Neural progenitor cell (in vitro differentiated cells): ENCODE measurements at places on chromosomes 5 and 9.

GRCh38 chr9:14344941-14345353, 31.0 kb upstream of the NFIB start:
- peak; percentile 58 for DNase-seq

DNA sequence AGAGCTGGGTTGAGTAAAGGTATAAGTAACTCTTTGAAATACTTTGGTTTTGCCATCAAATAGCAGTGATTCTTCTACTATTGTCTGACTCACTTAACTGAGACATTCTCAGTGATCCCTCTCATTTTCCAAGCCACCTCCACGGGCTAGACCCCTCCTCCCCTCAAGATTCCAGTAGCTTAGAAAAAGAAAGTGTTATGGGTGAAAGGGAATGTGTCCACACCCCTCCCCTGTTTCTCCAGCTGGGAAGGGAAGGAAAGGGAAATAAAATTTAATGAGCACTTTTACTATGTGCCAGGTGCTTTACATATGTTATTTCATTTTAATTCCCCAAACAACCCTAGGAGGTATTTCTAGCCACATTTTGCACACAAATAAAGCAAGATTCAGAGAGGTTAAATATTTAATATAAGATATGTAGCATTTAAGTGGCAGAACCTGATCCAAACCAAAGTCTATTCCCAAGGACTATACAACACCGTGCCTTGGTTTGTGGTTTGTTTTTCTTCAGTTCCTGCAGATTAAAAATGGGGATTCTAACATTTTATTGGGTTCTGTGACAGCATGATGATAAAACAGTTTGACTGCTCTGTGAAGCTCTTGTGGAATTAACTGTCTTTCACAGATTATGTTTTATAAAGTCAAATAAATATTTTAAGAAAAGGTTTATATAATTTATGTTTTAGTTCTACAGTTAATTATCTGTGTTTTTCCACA, 135.9 kb downstream of the ZSWIM6 start:
- peak; percentile 24 for DNase-seq

DNA sequence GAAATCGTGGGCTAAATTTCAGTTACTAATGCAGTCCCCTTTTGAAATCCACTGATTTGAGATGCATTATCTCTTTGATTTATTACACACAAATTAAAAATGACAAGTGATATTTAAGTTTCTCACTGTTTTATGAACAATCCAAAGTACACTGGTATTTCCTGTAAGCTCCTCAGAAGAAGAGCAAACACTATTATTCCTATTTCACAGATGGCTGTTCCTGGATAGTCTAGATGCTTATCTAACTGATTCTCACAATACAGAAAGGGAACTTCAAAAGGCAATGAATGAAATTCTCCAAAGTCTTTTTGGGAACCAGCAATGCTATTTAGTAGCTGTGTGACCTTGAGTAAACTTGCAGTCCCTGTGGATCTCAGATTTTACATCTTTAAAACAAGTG, 404.7 kb upstream of the DAB2 start:
- DNase-seq = no peak

DNA sequence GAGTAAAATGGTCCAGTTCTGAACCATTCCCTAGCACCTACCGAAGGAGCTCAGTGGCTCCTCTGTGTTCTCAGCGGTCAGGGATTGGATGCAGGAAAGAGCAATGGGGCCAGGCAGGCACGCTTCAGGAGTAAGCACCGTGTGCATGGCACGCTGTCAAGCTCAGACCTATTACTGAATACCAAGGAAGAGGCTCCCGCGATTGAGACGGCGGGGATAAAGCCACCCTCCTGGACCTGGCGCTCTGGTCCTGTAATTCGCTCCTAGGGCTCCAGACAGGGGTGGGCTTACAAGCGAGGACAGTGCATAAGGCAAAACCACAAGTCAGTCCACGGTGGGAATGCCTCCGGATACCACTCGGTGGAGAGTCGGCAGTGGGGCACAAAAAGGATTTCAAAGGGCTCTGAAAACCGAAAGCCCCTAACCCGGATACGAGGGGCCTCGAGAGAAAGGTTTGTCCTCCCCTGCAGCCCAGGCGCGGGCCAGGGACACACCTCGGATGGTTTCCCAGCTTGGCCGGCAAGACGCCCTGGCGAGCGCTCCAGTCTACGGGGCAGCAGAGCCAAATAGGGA, 988 bp downstream of the OXCT1 start:
- DNase-seq = peak; percentile 56

DNA sequence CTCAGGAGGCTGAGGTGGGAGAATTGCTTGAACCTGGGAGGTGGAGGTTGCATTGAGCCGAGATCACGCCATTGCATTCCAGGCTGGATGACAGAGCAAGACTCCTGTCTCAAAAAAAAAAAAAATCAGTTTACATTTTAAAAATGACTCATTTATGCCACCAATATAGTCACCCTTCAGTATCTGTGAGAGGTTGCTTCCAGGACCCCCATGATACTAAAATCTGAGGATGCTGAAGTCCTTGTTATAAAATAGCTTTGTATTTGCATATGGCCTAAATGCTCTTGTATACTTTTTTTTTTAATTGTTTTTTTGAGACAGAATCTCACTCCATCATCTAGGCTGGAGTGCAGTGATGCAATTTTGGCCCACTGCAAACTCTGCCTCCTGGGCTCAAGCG, 5.8 kb downstream of the OCLN start:
- DNase-seq = no peak

DNA sequence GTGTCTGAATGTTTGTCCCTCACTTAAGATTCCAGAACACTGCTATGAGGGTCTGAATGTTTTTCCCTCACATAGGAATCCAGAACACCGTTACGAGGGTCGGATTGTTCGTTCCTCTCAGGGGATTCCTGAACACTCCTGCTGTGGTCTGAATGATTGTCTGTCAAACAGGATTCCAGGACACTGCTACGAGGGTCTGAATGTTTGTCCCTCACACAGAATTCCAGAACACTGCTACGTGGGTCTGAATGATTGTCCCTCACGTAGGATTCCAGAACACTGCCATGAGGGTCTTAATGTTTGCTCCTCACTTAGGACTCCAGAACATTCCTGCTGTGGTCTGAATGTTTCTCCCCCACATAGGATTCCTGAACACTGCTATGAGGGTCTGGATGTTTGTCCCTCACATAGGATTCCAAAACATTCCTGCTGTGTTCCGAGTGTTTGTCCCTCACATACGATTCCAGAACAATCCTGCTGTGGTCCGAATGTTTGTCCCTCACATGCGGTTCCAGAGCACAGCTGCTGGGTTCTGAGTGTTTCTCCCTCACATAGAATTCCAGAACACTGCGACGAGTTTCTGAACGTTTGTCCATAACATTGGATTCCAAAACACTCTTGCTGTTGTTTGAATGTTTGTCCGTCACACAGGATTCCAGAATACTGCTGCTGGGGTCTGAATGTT, 199.5 kb downstream of the FOXD4L6 start:
- DNase-seq = no peak

DNA sequence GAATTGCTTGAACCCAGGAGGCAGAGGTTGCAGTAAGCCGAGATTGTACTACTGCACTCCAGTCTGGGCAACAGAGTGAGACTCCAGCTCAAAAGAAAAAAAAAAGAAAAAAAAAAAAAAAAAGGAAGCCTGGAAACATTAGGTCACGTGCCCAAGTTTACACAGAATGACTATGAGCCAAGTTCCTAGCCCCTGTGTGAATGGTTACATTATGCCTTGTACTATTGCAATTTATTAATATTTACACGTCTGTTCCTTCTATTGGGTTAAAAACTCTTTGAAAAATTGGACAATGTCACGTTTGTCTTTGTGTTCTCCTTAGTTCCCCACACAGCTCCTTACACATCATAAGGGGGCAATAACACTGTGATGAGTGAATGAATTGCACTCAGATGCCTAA, 33.5 kb upstream of the SLC28A3 start:
- no peak for DNase-seq

DNA sequence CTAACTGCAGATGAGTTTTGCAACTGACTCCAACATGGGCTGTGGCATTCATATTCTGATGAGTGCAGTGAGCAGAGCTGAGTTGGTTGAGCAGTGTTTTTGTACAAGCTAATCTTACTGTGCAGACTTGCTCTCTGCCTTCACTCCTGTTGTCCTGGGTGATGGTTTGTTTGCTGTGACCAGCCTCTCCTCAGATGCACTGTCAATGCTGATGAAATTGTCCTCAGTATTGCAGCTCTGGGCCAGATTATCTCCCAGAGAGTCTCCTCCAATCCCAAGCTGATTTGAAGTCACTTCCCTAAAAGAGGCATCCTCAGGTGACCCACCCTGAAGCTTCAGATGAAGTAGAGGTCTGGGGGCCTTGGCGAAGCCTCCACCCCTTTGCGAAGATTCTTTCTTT, 581.8 kb downstream of the ACTL7B start:
- no peak for DNase-seq

- no peak for DNase-seq
Measured at GRCh38 chr9:129548571-129549135, 72.2 kb downstream of the C9orf50 start.

DNA sequence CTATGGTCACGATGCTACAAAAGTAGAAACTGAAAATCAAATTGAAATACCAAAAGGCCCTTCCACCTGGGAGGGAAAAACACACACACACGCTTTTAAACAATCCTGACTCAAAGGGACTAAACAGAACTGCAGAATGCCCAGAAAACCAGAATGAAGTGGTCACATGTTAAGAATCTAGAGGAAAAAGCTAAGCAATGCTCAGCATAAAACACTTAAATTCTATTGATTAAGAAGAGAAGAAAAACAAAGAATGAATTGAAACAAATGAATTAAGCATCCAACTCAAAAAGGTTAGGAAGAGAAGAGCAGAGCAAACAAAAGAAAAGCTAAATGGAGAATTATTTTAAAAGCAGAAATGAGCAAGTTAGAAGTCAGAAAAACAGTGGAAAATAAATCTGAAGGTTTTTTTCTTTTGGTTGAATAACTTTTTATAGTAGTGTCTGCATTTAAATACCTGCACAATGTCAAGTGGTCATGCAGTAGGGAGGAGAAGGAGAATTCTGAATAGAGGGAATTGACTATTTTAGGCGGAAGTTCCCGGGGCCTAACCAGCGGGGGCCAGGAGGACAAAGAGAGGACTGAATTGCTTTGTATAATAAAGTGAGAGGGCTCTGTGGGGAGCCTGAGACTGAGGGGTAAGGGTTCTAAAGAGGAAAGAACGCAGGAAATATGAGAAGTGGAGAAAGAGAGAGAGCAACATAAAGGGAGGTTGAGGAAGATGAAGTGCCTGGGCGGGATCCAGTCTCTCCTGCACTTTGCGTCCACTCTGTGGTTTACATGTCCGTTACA, 146.8 kb downstream of the ATPSCKMT start:
- peak; percentile 82 for DNase-seq

- no peak for DNase-seq
Measured at GRCh38 chr9:122262073-122262472, 2.6 kb downstream of the RBM18 start.

DNA sequence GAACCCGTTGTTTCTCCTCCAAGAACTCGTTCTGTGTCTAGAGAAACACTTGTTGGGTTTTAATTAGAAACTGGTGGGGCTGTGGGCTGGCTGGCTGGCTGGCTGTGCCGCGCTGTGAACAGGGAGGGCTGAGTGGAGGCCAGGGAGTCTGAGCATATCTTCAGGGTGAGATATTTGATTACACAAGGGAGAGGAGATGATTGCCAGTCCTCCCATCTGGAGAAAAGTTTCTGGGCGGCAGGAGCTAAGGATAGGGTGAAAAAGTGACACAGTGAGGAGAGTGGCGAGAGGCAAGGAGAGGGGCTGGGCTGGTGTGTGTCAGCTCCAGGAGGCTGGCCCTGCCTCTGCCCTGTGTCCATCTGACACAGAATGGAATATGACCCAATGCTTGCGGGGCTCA, 63.0 kb downstream of the GDNF start:
- no peak for DNase-seq

- DNase-seq = peak; percentile 39
Measured at GRCh38 chr5:146947181-146947941, 68.8 kb upstream of the PPP2R2B start.

GRCh38 chr9:109652971-109653370, 127.0 kb upstream of the PALM2AKAP2 start:
- DNase-seq = peak; percentile 22

DNA sequence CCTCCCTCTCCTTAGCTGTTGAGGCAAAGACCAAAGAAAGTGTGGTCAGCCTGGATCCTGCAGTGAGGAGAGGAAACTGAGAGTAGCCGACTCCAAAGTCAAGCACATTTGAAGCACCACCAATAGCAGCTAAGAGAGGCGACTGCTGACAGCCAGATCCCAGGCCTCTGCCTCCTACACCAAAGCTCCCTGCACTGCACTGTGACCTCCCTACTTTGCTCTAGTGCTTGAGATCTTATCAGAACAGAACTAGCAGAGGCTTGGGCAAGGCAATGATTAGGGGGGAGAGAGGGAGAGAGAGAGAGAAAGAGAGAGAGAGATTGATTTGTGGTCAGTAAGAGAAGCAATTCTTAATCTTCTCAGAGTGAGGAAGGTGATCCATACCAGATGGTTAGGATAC, 216.3 kb downstream of the CDK5RAP2 start:
- DNase-seq = no peak

DNA sequence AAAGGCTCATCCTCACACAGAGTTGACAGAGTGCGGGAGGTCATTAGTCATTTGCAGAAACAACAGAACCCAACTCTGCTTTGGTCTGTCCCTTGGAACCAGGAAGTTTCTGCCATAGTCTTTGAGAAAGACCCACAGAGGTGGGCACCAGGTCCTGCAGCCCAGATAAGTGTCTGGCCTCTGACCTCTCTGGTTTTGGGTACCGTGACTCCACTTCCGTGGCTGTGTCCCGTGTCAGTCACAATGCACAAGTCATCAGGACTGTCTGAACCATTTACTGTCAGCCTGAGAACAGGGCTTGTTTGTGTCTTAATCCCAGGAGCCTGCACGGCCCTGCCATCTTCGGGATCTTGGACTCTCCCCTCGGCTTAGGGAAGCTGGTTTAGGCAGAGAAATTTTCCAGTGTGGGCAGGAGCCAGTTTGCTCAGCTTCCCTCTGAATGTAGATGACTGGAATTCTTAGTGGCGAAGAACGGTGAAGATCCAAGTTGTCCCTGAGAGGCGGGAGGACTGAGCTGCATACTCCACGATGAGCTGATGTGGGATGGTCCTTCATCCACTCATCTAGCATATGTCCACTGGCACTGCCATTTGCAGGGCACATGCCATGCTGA, 11.9 kb downstream of the GSN start:
- no peak for DNase-seq

- DNase-seq = no peak
Measured at GRCh38 chr5:95358848-95359247, 32.3 kb upstream of the FAM81B start.

DNA sequence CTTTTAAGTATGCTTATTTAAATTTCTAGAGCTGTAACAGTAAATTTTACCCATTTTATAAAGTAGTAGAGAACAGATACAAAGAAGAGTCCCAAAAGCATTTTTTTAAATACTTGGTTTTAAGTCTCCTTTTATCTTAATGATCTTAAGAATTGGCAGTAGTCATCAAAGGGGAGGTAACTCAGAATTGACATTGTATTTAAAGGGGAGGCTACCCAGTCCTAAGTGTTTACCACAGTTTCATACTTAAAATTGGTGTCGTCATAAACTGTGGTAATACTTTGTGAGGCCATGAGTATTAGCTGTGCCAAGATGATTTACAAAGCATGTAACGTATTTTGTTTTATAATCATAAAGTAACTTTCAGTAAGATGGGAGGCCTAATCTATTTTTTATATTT, 14.8 kb downstream of the SLC25A46 start:
- no peak for DNase-seq
